ENCODE measurements at places on chromosomes 11 and 22.
A peak's percentile ranks its signal among the peaks of the same experiment; 100 is the strongest.

- H3K27ac ChIP-seq, result no peak overlapping the region
- no peak overlapping the region for H3K4me3 ChIP-seq
- no peaks in the 10 kb centered on the region for H3K36me3 ChIP-seq
- DNase-seq, result no peak
- H3K4me1 ChIP-seq, result no peaks in the 10 kb centered on the region
These were observed 4.6 kb upstream of the MRGPRG start for GRCh38 chr11:3222941-3223915.

- no peaks in the 10 kb centered on the region for H3K27me3 ChIP-seq
- DNase-seq, result no peak
- H3K36me3 ChIP-seq, result no peaks in the 10 kb centered on the region
- H3K4me1 ChIP-seq, result no peaks in the 10 kb centered on the region
These were observed 108.4 kb downstream of the MED15 start for GRCh38 chr22:20615533-20616450.

GRCh38 chr11:45107029-45107428 is 39.4 kb upstream of the PRDM11 start:
- H3K27ac ChIP-seq, result no peak overlapping the region
- H3K4me1 ChIP-seq, result peaks cover 12% of the 10 kb centered on the region
- peaks cover 4% of the 10 kb centered on the region for H3K27me3 ChIP-seq
- H3K36me3 ChIP-seq, result no peaks in the 10 kb centered on the region
- no peak overlapping the region for H3K4me3 ChIP-seq

DNA sequence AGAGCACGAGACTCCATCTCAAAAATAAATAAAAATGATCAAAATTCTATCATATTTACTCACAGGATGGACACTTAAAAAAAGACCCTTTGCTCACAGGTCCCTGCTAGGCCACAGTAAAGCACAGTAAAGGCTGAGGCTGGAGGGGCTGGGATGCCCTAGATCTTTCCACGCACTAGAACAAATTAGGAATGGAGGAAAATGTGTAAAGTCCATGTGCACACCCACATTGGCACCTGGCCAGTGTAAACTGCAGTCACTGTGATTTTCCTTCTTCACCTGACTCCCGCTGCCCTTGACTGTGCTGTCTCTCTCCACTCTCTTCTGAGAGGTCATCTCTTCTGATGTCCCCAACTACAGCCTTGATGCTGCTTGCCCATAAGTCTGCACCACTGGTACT is 195.5 kb downstream of the EFCAB6 start:
- DNase-seq, result no peak
- no peak overlapping the region for H3K4me3 ChIP-seq
- no peak overlapping the region for H3K27ac ChIP-seq
- H3K27me3 ChIP-seq, result no peaks in the 10 kb centered on the region
- H3K36me3 ChIP-seq, result no peaks in the 10 kb centered on the region

DNA sequence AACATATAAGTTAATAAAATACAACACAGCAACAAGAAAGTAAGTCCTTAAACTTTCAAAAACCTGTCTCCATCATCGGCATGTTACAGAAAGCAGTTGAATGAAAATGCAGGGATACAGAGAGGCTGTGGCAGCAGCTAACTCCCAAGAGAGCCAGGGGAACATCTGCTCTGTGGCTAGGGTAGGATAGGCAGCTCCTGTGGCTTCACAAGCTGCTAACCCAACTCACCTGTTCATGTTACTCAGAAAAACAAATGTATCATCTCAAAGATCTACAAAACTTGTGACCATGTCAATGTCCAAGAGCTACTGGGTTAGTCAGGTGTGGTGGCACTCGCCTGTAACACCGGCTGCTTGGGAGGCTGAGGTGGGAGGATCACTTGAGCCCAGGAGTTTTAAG is 15.2 kb upstream of the PLAAT3 start:
- no peaks in the 10 kb centered on the region for H3K27me3 ChIP-seq
- no peak overlapping the region for H3K4me3 ChIP-seq
- H3K4me1 ChIP-seq, result no peaks in the 10 kb centered on the region
- no peak for DNase-seq

- no peak overlapping the region for H3K4me3 ChIP-seq
- no peaks in the 10 kb centered on the region for H3K36me3 ChIP-seq
- peaks cover under 1% of the 10 kb centered on the region for H3K27me3 ChIP-seq
- no peak overlapping the region for H3K27ac ChIP-seq
These were observed 89.9 kb upstream of the LDLRAD3 start for GRCh38 chr11:35853971-35854370.

GRCh38 chr11:96178049-96178886 is 164.7 kb downstream of the MAML2 start:
- no peaks in the 10 kb centered on the region for H3K4me1 ChIP-seq
- H3K36me3 ChIP-seq, result no peaks in the 10 kb centered on the region
- no peak overlapping the region for H3K4me3 ChIP-seq
- DNase-seq, result no peak
- H3K27me3 ChIP-seq, result no peaks in the 10 kb centered on the region

DNA sequence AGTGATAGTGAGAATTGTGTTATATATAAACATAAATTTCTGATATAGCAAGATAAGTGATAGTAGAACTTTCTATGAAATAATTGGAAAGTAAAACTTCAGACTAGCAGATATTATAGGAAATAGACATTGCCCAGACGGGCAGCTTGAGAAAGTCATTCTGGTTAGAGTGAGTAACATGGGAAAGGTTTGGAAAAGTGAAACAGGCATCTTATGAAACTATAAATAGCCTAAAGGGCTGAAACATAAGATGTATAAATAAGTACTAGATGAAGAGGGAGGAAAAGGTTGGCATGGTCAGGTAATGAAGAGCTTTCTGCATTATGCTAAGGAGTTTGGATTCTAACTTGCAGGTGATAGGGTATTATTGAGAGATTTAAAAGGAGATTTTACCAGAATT is 101.3 kb downstream of the DYNC2H1 start:
- H3K4me3 ChIP-seq, result no peak overlapping the region
- no peak overlapping the region for H3K27ac ChIP-seq
- no peaks in the 10 kb centered on the region for H3K36me3 ChIP-seq
- no peaks in the 10 kb centered on the region for H3K27me3 ChIP-seq
- no peak for DNase-seq

- H3K27ac ChIP-seq, result no peak overlapping the region
- H3K27me3 ChIP-seq, result no peaks in the 10 kb centered on the region
- peaks cover 92% of the 10 kb centered on the region for H3K36me3 ChIP-seq
- no peak for DNase-seq
- H3K4me3 ChIP-seq, result no peak overlapping the region
- H3K4me1 ChIP-seq, result peaks cover 24% of the 10 kb centered on the region
These were observed 11.9 kb downstream of the UFD1 start for GRCh38 chr22:19466848-19467752.

DNA sequence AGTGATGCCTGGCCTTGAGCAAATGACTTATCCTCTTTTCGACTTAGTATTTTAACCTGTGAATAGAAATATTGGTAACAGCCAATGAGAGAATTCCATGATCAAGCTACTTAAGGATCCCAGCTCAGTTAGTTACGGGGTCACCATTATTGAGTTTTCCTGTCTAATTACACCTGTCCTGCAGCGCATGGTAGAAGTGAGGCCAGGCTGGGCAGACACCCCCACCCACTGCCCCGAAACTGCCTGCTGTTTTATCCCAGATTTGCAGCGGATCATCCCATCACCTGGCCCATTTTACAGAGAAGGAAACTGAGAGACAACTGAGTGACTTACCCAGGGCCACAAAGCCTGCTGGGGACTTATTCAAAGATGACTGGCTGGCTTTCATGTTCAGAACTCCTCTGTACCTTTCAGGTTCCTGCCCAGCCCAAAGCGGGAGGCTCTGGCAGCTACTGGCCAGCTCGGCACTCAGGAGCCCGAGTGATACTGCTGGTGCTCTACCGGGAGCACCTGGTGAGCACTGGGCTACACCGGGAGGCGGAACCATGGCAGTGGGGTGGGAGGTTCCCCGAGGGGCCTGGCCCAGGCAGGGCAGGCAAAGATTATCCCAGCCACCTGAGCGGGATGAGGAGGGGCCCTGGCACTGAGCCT is 1.4 kb downstream of the MUS81 start:
- no peaks in the 10 kb centered on the region for H3K27me3 ChIP-seq
- H3K36me3 ChIP-seq, result peaks cover 76% of the 10 kb centered on the region
- peak; percentile 64 for DNase-seq
- H3K4me1 ChIP-seq, result peaks cover 23% of the 10 kb centered on the region

DNA sequence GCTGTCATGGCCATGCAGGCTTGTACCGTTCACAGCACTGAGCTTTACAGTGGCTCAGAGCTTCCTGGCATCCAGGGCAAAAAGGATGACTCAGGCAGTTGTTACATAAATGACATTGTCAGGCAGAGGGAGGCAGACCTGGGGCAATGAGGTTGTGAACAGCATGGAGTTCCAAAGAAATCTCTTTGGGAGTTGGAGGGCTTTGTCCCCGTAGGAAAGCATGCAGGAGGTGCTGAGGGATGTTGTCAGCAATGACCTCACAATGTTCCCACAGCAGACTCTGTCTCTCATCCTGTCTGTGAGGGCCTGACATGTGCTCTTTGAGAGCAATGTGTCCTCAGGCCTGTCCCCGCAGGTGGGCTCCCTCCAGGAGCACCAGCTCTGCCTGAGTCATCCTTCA is 25.9 kb upstream of the PDE2A start:
- no peaks in the 10 kb centered on the region for H3K36me3 ChIP-seq
- no peaks in the 10 kb centered on the region for H3K27me3 ChIP-seq
- no peak for DNase-seq

DNA sequence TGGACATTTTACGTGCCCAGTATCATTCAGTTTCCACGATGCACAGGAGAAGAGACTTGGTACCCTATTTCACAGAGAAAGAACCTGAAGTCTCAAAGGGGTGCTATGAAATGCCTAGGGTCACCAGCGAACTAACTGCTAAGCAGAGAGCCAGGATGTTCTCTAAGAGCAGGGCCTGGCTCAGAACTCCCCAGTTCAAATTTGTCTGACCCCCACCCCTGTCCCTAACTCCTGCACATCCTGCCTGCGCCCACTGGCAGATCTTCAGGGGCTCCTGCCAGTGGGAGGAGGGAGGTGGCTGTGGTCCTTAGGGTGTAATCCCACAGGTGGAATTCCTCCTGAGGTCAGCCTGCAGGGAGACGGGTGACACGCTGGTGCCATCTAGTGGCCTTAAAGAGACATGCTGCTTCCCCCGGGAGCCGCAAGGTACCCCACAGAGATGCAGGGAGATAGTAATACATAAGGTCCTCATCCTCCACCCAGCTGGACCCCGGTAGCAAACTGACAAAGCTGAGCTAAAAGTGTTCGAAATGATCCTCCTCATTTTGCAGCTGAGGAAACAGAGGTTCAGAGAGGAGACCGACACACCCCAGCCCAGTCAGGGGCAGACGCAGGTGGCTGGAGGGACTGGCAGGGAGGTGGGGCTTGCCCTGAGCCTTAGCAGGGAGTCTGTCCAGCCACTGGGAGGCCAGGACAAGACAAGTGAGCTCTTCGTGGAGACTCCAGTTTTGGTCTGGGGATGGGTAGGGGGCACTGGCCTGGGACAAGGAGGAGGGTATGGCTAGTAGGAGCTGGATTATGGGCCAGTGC is 34.1 kb downstream of the MB start:
- DNase-seq, result peak; percentile 63
- H3K36me3 ChIP-seq, result no peaks in the 10 kb centered on the region
- no peak overlapping the region for H3K4me3 ChIP-seq
- no peaks in the 10 kb centered on the region for H3K27me3 ChIP-seq

DNA sequence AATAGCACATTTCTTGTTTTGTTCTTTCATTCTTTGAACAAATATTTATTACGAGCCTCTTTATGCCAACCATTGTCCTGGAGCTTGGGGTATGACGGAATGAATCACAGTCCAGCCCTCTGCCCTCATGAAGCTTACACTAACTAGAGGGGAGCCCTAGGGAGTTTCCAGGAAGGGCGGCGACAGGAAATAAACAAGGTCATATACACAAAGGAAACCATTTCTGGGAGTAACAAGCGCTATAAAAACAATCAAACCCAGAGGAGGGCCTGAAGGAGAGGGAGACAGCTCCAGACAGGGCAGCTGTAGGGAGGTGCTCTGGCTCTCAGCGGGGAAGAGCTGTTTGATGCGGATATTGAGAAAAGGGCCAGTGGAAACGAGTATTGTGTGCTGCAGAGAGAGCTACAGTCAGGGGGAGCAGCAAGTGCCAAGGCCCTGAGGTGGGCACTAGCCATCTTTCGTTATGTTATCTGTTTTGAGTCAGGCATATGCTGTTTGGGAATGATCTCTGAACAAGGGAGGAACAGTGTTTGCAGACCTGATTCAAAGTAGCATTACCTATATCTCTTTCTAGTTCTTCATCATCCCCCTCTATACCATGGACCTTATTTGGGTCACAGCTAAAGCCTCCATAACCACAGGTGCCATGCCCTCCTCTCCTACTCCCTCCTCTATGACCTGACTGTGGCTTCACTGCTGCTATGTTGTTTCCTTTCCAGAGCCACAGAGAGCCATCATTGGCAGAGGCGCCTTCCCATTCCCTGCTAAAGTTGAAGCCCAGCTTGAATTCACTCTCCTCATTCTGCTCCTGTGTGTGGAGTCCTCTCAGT is 15.3 kb upstream of the ZBTB16 start:
- H3K36me3 ChIP-seq, result no peaks in the 10 kb centered on the region
- H3K4me3 ChIP-seq, result no peak overlapping the region
- H3K4me1 ChIP-seq, result no peaks in the 10 kb centered on the region
- peak; percentile 4 for DNase-seq
- H3K27me3 ChIP-seq, result no peaks in the 10 kb centered on the region

DNA sequence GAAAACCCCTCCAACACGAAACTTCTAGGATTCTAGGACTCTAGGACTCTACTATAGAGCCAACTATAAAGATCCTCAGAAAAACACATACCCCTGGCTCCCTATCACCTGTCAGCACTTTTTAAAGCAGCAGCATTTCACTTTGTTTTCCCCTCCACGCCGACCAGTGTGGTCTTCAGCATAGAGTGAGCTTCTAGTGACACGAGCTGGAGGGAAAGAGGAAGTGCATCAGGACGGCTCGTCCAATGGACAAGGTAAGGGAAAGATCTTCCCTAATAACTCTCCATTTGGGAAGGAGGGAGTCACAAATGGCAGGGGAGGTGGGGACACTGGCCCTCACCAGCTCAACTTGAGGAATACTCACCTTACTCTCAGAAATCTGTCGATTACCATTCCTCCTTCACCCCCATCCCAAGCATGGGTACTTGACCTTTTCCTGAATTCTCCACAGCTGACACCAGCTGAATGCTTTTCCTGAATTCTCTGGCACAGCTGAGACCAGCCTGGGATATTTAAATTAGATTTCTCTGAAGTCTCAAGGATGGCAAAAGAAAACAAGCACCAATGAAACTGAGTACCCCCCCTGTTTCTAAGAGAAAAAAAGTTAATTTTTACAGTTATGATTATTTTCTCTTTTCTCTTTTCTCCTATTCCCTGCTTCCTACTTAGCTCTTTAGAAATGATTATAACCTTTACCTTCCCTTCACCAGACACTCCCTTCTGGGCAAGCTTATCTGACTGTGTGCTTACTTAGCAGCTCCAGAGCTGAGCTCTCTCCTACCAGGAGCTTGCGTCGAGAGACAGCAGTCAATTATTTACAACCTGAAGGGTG is 33.3 kb upstream of the NNMT start:
- no peaks in the 10 kb centered on the region for H3K36me3 ChIP-seq
- peaks cover 12% of the 10 kb centered on the region for H3K27me3 ChIP-seq
- H3K4me1 ChIP-seq, result no peaks in the 10 kb centered on the region
- no peak overlapping the region for H3K27ac ChIP-seq

GRCh38 chr11:114251815-114252337 is 44.3 kb upstream of the NNMT start:
- DNase-seq, result no peak
- H3K4me1 ChIP-seq, result no peaks in the 10 kb centered on the region
- H3K4me3 ChIP-seq, result no peak overlapping the region
- H3K36me3 ChIP-seq, result no peaks in the 10 kb centered on the region
- H3K27me3 ChIP-seq, result no peaks in the 10 kb centered on the region

- H3K4me3 ChIP-seq, result no peak overlapping the region
- no peaks in the 10 kb centered on the region for H3K27me3 ChIP-seq
- no peaks in the 10 kb centered on the region for H3K4me1 ChIP-seq
- H3K27ac ChIP-seq, result no peak overlapping the region
These were observed 1000.0 kb upstream of the CHORDC1 start for GRCh38 chr11:91222830-91223229.

All from SJSA1 (cell line).